Stimulated activated CD4-positive, alpha-beta T cell treated with anti-CD3 and anti-CD28 coated beads, Interleukin-4, amount 100 ng/mL, for 1 hour (primary cell): ENCODE measurements at places on chromosomes 7 and 10.

DNA sequence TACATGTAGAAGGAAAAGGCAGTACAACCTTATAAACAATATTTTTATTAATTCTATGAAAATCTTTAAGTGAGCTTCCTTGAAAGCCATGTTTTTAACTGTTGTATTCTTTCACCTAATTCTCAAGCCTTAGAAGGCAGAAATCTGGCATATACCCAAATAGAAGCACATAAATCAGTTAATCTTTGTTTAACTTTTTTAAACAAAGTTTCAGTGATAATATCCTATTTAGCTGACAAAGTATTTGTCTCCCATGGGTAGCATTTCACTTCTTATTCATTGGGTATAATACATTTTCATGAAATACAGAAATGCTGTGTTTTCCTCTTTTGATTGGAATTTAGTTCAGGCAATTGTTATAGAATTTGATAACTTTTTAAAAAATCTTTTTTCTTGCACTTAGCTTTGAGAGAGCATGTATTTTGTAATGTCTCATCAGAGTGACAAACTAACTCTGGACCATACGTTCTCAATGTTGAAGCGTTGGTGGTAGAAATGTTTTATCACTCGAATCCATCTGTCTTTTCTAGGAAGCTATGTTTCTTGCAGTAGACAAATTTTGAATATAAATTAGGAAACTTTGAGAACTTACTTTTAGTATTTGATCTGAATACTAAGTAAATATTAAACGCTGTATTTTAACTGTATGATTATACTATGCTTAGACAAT, 78.1 kb downstream of the CREM start:
- DNase-seq = no peak

DNA sequence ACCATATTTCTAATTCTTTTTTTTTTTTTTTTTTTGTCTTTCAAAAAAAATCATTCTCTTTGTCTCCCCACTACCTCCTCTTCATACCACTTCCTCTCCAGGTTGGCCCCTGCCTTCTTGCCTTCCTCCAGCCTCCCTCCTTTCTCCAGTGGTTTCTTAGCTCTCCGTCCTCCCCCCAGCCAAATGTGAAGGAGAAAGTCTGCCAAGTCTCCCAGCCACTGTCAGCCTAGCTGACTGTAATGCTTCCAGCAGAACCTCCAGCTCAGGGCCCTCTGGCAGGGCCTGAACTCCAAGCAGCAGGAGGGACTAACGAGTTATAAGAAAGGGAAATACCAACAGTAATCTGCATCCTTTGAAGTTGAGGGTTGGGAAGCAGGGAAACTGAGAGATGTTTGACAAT, 35.5 kb upstream of the BICC1 start:
- DNase-seq = no peak

DNA sequence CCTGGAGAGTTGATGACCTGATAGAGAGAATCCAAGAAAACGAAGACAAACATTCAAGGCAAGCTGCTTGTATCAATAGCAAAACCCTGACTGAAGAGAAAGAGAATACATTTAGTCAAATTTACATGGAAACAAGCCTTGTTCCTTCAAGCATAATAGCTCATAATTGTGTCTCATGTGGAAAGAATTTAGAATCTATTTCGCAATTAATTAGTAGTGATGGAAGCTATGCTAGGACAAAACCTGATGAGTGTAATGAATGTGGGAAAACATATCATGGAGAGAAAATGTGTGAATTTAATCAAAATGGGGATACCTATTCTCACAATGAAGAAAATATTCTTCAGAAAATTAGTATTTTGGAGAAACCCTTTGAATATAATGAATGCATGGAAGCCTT, 18.0 kb downstream of the RBAK start:
- DNase-seq = no peak

DNA sequence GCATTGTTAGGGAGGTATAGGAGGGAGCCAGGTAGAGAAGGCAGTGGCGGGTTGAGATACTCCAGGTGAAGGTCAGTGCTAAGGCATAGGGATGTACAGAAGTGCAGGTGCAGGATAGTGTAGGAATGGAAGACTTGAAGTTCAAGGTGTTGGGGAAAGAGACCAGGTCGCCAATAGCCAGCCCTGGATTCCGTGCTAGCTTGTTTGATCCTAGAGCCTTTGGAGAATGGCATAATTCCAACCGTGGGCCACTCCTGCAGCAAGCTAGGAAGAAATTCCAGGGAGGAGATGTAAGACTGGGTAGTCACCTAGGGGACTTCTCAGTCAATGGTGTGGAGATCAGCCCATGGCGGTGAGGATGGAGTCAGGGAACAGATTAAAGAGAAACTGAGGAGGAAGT, 272.7 kb downstream of the RPS24 start:
- DNase-seq = no peak

- DNase-seq = no peak
Measured at GRCh38 chr7:78636727-78637126, 816.7 kb downstream of the MAGI2 start.

GRCh38 chr7:154424350-154424749, 372.2 kb downstream of the DPP6 start:
- DNase-seq = no peak

DNA sequence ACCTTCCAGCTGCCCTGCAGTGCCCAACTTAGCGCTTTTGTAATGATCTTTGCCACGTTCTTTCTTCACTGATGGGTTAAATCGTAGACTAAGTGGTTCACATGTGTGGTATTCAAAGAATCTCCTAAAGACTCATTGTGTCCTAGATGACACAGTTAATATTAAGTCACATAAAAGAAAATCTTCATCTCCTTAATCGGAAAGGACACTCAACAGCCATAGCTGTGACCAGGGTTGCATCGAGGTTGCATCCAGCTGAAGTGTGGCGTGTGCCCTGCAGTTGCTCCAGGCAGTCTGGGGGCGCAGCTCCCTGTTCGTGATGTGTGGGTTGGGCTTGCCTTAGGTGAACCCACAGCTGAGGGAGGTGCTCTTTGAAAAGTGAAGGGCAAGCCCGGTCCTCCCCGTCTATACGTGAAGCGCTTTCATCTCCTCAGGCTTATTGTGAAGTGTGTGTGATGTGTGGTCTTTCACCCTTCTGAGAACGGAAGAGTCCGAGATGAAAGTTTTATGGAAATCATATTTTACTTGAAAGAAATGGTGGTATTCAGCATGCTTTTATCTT, 122.7 kb downstream of the TRRAP start:
- DNase-seq = no peak

- no peak for DNase-seq
Measured at GRCh38 chr10:3836222-3836820, 51.3 kb upstream of the KLF6 start.

- no peak for DNase-seq
Measured at GRCh38 chr7:665736-666453, 60.6 kb upstream of the DNAAF5 start.

DNA sequence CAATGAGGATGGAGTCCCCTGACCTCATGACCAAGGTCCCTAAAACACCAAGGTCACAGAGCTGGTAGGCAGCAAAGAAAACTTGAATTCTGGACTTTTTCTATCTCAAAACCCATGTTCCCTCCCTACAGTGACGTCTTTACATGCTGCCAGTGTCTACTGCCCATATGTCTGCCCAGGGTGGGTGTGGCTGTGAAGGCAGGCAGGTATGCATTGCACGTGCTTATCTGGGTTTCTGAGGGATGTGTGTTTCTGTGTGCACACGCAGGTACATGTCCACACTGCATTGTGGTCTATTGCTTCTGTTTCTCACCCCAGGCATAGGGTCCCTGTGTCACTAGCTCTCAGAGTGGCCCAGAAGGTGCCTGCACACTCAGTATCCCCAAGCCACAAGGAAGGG, 13.5 kb downstream of the ATP6V1F start:
- DNase-seq = no peak

- no peak for DNase-seq
Measured at GRCh38 chr7:28435732-28436378, 23.5 kb downstream of the CREB5 start.
